H1 (cell line): ENCODE measurements at places on chromosomes 3 and 15. TPM values are rescaled to one million over a fixed set of nuclear protein-coding genes. Genes with fewer than 3 reads are reported as not detected.

CYB561D2 gene
- total RNA-seq = 9.8 and 9.9 TPM in 2 replicates

ACKR4 gene
- not detected in 2 replicates for total RNA-seq

- no peak for DNase-seq
- H3K27ac ChIP-seq = no peak overlapping the region
- no peak overlapping the region for H3K4me3 ChIP-seq
- H3K36me3 ChIP-seq = no peaks in the 10 kb centered on the region
- H3K4me1 ChIP-seq = no peaks in the 10 kb centered on the region
Measured at GRCh38 chr3:140163159-140163763, 228.3 kb downstream of the CLSTN2 start.

DNA sequence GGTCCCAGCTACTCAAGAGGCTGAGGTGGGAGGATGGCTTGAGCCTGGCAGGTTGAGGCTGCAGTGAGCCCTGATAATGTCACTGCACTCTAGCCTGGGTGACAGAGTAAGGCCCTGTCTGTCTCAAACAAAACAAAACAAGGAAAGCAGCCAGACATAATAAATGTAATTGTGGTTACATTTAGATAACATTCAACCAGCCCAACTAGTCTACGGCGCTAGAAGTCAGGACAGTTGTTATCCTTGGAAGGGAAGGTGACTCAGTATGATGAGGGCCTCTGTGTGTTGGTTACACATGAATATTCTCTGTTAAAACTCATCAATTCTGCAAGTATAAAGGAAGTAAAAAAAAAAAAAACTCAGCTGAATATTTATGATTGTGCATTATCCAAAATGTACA lies 27.0 kb upstream of the CSPG5 start:
- no peak overlapping the region for H3K27ac ChIP-seq
- no peaks in the 10 kb centered on the region for H3K27me3 ChIP-seq
- no peak overlapping the region for H3K4me3 ChIP-seq
- DNase-seq = no peak
- peaks cover 29% of the 10 kb centered on the region for H3K36me3 ChIP-seq

GRCh38 chr15:101050623-101051290 lies 131.6 kb downstream of the LRRK1 start:
- H3K27me3 ChIP-seq = no peaks in the 10 kb centered on the region
- H3K27ac ChIP-seq = no peak overlapping the region
- no peak for DNase-seq
- no peaks in the 10 kb centered on the region for H3K36me3 ChIP-seq
- no peaks in the 10 kb centered on the region for H3K4me1 ChIP-seq
